ENCODE measurements at places on chromosomes 11 and 22.

DNA sequence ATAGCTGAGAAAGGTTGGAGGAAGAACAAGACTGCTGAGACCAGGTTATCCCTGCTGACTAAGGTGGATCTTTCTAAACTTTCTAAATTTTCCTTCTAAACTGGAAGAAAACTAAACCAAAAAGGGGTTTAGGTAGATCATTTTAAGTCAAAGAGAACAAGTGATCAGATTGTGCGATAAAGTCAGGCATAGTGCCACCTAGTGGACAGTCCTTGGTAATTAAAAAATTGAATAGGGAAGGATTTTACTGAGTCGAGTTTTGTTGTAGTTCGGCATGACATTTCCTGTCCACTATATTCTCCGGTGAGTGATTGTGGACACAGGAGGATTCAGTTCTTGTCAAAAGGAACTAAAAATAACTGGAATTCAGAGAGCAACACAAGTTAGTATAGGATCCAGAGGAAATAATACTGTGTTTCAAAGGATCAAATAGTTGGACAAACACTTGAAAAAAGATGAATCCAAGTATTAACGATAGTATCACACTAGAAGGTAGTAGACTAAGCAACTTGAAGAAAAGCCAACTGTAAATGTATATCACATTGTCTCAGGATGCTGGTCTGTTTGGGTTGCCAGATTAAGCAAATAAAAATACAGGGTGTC lies 1236.4 kb downstream of the FAM181B start:
- DNase-seq = no peak

- no peak for DNase-seq
Observed at GRCh38 chr11:8222820-8223512, 40.7 kb downstream of the LMO1 start.

- DNase-seq = no peak
Observed at GRCh38 chr11:117435326-117435725, 107.7 kb downstream of the CEP164 start.

- DNase-seq = no peak
Observed at GRCh38 chr11:10097615-10098014, 196.4 kb downstream of the SBF2 start.

- no peak for DNase-seq
Observed at GRCh38 chr22:48796310-48797015, 1031.2 kb downstream of the BRD1 start.

DNA sequence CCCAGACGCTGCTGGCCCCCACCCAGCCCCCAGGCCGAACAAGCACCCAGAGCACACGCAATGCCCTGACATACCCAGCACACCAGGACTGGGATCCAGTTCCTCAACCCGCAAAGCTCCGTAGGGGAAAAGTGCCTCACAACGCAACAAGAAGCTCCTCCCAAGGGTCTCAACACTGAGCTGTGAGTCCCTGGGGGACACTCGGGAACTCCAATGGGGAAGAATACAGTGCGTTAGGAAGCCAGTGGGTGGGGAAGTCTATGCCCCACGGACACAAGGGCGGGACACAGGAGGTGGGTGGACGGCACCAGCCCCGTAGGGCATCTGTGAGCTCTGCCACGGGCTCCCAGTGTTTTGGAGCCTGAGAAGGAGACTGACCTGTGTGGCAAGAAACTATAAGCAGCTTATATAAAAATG lies 1.6 kb downstream of the DEAF1 start:
- no peak for DNase-seq

- no peak for DNase-seq
Observed at GRCh38 chr11:116707161-116707629, 65.6 kb downstream of the BUD13 start.

GRCh38 chr11:64447831-64448598 lies 89.1 kb downstream of the RPS6KA4 start:
- DNase-seq = no peak

DNA sequence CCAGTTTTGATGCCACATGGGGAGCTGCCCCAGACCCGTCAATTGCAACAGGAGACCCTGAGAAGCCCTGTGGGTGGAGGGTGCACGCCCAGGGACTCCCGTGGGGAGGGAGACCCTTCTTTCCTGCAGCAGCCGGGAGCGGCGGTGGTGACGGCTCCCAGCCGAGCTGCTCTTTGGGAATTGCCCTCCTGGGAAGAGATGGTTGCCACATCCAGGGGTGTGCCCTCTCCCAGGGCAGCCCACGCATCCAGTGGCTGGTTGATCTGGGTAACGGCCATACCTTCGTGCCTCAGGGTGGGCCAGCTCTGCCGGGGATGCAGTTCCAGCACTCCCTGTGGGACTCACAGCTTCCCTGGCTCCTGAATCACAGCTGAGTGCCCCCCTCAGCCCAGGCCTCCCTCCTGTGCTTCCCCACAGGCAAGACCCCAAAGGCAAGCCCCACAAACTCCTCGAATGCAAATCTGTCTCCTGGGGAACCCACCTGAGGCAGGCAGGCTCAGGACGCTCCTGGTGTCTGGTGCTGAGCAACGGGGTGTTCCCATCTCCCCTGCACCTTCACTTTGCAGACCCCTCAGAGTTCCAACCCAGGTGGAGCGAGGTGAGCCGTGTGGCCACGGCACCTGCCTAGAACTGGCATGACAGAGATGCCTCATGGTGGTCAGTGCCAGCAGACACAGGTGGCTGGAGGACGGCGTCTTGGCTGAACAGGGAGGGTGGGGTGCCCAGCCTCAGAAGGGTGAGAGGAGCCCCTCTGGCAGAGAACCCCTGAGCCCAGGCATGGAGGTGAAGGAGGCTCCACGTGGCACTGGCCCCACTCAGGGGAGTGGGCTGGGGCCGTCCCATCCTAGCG lies 1027.4 kb downstream of the BRD1 start:
- DNase-seq = no peak

GRCh38 chr11:44622721-44623258 lies 57.3 kb downstream of the CD82 start:
- no peak for DNase-seq

GRCh38 chr11:61968758-61969390 lies 1.4 kb upstream of the FTH1 start:
- DNase-seq = no peak

DNA sequence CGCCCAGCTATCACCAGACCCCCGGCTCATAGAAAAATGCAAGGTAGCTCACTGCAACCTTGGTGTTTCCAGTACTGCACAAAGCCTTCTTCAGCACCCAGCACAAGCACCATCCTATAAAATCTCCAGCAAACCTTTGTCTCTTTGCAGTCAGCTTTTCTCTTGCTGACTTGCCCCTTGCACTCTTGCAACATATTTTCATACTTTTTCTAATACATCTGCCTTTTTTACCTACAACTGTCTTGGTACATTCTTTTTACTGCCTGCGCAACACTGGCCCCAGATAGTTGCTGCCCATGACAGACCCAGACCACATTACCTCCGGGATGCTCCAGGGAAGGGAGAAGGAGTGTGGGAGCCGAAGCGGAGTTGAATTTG lies 142.4 kb downstream of the MPPED1 start:
- DNase-seq = no peak

GRCh38 chr11:127119356-127119755 lies 118.8 kb upstream of the KIRREL3 start:
- DNase-seq = no peak

- no peak for DNase-seq
Observed at GRCh38 chr11:67463680-67464410, 5.2 kb downstream of the TMEM134 start.

- DNase-seq = no peak
Observed at GRCh38 chr22:50274771-50275170, 4.6 kb upstream of the MAPK11 start.

DNA sequence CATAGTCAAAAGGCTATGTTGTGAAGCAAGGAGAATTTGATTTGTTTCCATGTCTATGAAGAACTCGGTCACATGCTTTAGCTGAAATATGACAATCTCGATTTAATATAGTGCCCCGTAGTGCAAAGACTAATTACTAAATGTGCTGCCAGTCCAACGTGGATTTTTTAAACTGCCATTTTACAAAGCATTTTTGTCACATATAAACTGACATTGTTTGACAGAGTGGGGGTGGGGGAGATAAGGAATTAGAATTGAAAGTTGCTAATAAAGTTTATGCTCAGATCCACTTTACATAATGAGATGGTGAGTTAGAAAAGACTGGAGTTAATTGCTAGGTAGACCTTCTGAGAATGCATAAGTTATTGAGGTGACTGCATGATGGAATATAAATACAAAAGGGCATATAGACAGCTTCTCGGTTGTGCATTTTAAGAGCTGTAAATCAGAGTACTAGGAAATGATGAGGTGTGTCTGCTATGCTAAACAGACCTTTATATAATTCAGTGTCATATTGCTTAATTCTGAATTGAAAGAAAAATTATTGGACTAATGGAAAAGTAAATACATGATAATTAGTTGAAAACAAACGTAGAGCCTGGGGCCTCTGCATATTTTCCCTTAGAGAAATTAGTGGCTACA lies 158.9 kb upstream of the MTNR1B start:
- DNase-seq = no peak

- no peak for DNase-seq
Observed at GRCh38 chr11:74279256-74279655, 32.2 kb downstream of the P4HA3 start.

- no peak for DNase-seq
Observed at GRCh38 chr11:26858098-26858497, 135.8 kb upstream of the FIBIN start.

GRCh38 chr22:37448516-37449127 lies 21.3 kb upstream of the ELFN2 start:
- no peak for DNase-seq

DNA sequence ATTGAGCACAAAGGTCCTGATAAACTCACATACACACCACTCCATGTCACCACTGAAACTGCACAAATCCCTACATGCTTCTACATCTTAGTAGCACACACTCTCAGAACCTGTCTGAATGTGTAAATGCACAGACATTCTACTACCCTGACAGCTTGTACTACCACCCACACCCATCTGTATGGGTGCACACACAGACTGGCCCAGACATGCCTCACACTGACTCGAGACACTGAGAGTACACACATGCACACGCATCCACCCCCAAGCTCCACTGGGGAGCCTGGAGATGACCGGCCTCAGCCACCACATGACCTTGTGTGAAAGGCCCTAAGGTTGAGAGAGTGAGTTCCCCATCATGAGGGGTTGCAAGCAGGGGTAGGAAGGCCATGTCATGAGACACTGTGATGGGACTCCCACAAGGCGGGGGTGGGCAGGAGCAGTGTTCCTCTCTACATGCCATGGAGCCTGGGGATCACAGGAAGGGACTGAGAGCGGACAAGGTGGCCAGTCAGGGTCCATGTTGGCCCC lies 28.1 kb downstream of the ARAP1 start:
- no peak for DNase-seq

- DNase-seq = no peak
Observed at GRCh38 chr11:121145826-121146225, 44.8 kb downstream of the TECTA start.

DNA sequence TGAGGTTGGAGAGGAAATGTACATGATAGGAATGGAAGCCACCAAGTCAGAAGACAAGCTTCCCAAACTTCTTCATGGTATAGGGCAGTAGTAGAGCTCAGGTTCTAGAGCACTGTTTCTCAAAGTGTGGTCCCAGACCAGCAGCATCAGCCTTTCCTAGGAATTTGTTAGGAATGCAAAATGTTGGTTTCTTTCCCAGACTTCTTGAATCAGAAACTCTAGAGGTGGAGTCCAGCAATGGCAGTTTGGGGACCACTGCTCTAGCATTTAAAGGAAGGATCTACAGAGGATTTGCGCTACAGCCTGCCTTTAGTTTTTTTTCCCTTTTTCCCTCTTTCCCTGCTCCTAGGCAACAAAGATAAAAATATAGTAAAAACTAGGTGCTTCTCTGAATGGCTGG lies 17.0 kb upstream of the MMP12 start:
- no peak for DNase-seq

DNA sequence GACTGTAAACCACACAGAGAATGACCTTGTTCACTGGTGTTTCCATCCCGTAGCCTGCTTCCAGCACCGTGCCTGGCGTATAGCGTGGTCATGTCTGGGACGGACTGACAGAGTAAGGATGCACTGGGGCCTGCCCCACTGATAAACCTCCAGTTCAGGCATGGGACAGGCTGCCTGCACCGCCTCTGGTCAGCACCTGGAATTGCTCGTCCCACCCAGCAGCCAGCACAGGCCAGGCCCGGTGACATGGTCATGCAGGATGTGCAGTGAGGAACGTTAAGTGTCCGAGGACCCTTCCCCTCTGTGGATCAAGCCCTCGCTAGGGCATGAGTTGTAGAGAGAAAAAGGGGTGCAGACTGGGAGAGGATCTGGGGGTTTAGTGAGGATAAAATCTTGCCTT lies 44.8 kb downstream of the LMO1 start:
- no peak for DNase-seq

DNA sequence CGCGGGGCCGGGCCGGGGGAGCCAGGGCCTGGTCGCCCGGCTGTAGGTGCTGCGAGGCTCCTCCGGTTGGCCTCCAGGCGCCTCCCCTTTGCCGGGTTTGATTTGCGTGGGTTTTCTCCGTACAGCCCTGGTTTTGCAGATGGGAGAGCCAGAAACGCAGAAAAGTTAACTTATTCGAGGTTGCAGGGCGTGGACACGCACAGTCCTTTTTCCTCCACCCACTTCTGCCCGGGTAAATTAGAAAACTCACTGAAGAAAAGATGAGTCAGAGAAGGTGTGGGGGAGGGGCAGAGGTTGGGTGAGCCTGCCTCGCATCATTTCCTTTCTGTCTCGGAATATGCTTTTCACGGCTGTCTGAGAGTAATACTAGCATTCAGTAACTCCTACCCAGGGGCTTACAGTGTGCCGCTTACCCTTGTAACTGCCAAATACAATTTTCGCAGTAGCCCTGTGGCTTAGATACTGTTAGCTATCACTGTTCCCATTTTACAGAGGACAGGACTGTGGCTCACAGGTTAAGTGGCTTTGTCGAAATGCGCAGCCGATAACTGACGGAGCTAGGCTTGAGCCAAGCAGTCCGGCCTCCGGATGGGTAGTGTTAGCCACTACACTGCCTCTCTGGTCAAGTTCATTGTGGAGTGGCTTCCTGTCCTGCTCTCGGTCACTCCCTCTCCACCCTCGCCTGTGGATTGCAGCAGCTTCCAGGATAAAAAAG lies 812 bp downstream of the FADD start:
- peak; percentile 50 for DNase-seq

GRCh38 chr11:107562647-107563208 lies 2.8 kb downstream of the ALKBH8 start:
- DNase-seq = no peak

- no peak for DNase-seq
Observed at GRCh38 chr11:82872377-82873150, 27.7 kb downstream of the PRCP start.

All from AG09309 (cell line).